Right cardiac atrium (tissue), 5 donors: ENCODE measurements at places on chromosomes 5 and 9. TPM values are rescaled to one million over a fixed set of nuclear protein-coding genes. Genes with fewer than 3 reads are reported as not detected.
A peak's percentile ranks its signal among the peaks of the same experiment; 100 is the strongest.

The OLFM1 gene
- 19.0 TPM for total RNA-seq

The PHF24 gene
- total RNA-seq: 0.03 TPM

DNA sequence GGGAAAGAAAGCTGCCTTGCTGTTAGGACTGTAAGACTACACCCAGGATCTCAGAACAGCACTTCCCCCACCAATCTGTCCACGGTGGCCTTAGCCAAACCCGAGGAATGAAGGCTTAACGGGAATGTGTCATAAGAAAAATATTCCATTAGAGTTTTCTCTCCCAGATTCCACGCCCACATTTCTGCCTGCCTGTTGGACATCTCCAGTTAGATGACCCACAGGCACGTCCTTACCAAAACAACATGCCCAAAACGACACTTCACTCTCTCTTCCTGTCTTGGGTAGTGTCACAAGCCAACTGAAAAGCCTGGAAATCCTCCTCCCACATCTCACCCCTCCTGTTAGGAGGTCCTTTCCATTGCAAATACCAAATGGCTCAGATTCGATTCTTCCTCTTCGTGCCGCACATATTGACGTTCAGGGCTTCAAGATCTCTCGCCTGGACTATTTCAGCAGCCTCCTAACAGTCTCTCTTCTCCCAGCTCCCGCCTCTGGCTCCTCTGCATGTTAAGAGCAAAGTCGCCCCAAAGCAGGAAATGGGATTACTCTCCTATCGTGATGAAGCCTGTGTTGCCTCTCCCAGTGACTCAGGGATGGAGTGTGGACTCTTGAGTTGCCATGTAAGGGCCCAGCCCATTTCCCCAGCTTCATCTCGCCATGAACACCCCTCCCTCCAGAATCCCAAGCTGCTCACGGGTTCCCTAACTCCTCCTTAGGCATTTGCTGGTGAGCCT lies 159.3 kb downstream of the NR3C1 start:
- DNase-seq: peak; percentile 71

- no peak for DNase-seq
Measured at GRCh38 chr9:15735083-15735857, 182.4 kb downstream of the CCDC171 start.

GRCh38 chr9:3936520-3937235 lies 363.2 kb downstream of the GLIS3 start:
- DNase-seq: peak; percentile 57

DNA sequence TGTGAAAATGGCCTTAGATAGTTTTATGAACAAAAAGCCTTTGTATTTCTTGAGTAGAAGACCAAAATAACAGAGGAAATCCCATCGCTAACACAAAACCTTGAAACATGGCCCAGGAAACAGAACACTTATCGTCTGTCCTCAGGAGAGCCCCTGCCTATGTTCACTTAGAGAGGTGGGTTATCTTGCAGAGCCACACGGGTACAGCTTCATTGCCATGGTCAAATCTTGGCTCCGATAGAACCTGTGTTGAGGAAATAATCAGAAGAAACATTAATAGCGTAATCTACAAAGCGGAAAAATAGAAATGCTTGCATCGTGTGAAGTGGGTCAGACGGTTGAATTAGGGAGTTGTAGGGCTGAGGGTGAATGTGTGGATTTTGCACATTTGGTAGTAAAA lies 216.1 kb downstream of the MAST4 start:
- no peak for DNase-seq
